Stimulated activated CD4-positive, alpha-beta T cell treated with anti-CD3 and anti-CD28 coated beads, Interleukin-1b, Interleukin-23, amount 100 ng/mL, for 1 hour (primary cell): ENCODE measurements at places on chromosomes 7 and 10.

GRCh38 chr7:148735967-148736366, 37.3 kb downstream of the CUL1 start:
- no peak for DNase-seq

GRCh38 chr7:146235195-146235594, 118.6 kb downstream of the CNTNAP2 start:
- no peak for DNase-seq

DNA sequence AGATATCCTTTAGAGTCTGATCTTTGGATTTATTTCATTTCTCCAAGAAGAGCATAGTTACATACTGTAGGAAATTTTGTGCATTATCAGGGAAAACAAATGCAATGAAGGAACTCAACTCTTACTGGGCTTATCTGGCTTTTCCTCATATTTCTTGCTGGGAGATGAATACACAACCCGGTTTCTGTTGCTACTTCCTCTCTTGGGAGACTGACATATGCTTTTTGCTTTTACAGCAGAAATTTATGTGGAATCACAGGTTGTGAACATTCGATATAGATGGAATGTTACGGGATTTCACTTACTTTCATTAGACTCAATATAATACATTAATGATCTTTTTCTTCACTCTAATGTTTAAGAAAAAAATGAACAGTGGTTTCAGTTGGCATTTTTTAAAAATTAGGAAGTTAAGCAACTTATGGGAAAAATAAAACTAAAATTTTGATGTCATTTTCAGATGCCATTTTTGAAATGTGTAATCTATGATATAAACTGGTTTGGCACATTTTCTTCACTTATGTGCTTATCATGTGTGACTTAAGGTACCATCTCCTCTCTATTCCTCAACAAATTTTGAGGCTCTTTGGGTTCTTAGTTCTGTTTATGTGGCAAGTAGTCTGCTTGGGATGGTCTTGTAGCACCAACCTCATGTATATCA, 7.1 kb downstream of the SND1 start:
- DNase-seq, result no peak

DNA sequence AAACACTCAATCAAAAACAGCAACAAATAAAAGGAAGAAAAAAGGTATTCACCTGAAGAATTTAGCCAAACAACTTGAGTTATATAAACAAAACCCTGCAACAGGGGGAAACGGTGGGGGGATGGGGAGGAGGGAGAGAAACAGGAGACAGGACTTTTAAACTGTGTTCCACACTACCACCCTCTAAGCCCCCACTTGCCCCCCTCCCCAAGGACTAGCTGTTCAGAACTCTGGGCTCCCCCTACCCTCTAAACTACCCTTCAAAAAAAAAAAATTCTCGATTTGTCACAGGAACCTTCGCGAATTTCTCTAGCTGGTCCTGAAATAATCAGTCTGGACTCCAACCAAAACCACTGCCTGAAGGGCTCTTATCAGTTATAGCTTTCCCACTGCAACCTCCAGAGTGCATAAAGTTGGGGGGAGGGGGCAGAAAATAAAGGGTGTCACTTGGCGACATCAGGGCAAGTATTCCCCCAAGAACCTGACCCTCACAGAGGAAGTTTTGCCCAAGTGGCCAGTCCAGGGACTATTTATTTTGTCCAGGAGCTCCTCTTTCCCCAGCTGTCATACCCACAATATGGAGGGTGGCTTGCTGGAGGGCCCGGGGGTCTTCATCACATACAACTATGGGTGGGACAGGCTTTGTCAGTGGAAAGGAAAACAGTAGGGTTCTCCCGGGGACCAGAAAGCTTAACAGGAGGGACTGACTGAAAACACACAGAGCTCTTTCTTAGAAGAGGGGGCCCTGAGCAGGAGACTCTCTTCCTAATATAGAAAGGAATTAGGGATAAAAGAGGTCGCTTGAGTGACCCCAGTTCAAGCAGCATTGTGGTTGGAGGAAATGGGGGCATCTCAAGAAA, 1.3 kb downstream of the UBE2H start:
- no peak for DNase-seq

DNA sequence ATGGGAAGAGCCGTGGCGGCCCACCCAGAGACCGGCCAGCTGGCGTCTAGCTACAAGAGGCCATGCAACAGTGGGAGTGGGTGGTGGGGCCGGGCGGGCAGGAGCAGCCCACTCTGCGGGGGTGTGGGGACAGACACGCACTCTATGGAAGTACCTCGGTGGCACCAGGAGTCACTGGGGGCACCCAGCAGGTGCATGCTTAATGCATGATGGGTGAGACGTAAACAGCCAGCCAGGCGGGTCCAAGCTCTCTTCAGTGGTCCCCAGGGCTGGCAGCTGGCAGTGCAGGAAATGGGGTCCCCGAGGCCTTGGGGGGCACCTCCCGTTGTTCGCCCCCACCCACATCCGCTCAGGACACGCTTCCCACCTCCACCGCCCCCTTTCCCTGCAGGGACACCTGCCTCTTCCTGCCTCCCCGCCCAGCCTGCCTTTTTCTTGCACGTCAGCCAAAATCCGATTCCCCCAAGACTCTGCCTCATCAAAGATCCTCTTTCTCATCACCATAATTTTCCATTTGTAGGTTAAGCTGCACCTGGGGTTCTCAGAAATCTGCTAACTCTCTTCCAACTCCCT, 22.6 kb upstream of the PSMG3 start:
- DNase-seq, result no peak

- DNase-seq, result no peak
Measured at GRCh38 chr10:8594711-8595110, 540.2 kb downstream of the GATA3 start.

DNA sequence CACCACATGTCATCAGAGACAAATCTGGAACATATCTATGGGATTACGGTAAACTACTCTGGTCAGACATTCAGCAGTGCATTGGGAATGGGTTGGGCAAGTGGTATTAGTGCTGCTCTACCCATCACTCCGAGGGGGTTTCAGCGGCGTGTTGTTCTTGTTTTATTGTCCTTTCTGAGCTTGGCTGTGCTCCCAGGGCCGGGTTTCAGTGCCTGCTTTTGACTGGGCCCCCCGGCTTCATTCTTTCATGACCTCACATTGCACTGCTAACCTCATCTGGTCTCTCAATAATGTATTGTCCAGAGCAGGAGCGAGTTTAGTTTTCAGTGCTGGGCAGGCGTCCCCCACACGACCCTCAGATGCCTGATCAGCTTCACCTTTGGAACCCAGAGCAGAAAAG, 364.6 kb downstream of the PAXIP1 start:
- DNase-seq, result no peak

GRCh38 chr7:33883671-33883965, 21.7 kb upstream of the BMPER start:
- no peak for DNase-seq

DNA sequence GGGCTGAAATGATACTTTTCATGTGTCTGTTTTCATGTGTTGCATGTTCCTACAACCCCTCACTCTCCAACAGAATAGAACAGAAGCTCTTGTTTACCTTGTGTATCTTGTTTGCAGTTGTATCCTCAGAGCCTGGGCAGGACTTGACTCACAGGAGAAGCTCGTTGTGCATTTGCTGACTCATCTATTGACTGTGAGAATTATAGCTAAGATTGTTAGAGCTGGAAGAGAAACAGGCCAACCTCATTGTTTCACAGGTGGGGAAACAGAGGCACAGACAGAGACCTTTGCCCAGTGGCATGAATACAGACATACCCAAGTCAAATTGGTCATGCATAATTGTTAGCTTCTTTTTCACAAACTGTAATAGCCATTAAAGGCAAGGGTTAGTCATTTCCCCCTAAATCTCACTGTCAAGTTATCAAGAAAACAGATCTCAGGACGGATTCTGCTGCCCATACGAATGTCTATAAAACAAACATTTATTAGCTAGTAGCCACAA, 4.6 kb upstream of the TSPAN15 start:
- no peak for DNase-seq

DNA sequence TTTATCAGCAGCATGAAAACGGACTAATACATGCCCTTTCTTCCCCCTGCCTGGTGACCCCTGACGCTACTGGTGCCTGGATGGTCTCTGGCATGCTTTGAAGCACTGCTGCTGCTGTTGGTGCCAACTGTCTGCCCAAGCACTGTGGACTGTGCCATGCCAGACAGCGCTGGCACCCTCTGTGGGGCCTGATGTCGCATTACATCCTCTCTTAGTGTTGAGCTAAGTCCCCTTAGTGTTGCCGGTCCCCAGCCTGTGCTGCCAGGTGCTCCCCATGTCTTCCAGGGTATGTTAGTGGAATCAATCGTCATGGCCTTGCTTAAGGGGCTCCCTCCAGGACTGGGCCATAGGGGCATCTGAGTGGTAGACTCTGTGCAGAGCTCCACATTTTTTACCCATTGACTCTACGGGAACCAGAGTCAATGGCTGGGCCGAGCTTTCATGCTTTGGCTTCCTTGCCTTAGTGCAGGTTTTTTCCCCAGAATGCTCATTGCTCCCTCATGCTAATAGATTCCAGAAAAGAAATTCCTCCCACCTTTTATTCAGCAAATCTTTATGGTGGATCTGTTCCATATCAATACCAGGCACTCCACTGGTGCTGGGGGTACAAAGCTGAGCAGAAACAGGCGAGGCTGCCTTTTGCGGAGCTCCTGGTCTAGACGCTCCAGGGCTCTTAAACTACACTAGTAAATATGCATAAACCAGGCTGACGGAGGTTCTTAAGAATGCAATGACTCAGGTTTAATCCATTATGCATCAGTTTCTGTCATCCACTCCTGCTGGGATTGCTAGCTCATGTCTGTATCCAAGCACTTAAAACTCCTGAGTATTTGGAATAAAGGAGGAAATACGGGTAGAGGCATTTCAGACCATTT, 21.8 kb upstream of the MRC1 start:
- no peak for DNase-seq

DNA sequence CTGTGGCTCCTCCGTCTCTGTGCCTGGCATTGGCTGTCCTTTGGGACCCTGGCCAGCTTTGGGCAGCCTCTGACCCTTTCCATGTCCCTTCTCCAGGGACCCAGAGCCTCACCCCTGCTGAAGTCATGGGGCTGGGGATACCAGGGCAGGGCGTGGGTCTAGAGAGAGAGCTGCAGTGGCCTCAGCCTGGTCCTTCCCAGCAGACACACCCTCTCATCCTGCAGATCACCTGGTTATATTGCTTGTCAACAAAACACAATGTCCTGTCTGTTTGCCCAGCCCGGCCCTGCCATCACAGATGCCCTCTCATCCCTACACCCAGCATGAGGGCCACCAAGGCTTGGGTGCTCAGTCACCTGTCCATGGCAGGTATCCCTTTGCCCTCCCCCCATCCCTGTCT, 1.8 kb downstream of the MUC17 start:
- no peak for DNase-seq

DNA sequence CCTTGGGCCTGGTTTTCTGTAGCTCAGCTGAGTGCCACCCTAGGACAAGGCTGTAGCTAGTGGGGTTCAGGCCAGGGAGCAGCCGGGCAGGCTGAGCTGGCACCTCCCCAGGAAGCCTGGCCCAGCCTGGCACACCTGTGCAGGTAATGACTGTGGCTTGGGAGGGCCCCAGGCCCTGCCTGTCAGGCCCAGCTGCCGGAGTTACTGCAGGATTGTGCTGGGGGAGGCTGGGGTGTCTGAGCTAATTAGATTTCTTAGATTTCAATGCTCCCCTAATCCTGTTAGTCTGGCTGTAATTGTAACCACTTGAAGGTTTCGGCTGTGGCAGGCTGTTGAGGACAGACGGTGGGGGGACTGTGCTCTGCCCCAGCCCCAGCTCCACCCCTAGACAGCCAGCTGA, 6.0 kb downstream of the ZMIZ1 start:
- DNase-seq, result no peak
